CD4-positive, alpha-beta T cell treated with Interleukin-21 for 1 hour (primary cell): ENCODE measurements at places on chromosomes 4 and X.

DNA sequence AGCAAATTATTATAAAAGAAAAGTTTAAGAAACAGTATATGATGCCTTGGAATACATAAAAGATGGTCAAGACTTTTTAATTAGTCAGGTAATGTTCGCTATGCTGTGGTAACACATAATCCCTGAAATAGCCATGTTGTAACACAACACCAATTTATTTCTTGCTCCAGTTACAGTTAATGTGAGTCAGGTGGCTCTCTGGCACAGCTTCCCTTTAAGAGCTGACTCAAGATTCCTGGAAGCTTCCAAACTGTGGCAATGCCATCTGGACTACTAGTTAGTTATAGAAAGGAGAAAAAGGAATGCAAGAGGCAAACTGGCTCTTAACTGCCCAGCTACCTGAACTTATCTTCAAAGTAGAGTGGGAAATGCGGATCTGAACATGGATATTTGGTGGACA lies 210.5 kb downstream of the CHM start:
- DNase-seq = no peak

DNA sequence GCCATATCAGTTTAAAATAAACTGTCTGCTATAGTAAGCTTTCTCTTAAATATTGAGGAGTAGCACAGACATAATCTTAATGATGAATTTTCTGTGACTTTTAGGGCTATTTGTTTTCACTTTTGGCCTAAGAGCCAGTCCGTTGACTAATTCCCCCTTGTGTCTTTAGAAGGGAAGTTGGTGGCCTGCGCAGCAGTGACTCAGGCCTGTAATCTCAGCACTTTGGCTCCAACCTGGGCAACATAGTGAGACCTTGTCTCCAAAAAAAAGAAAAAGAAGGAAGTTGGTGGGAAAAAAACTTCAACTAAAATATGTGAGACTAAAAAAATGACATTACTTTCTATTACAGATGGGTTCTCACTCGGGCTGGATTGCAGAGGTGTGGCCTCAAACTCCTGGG lies 3.4 kb downstream of the NCAPG start:
- no peak for DNase-seq

DNA sequence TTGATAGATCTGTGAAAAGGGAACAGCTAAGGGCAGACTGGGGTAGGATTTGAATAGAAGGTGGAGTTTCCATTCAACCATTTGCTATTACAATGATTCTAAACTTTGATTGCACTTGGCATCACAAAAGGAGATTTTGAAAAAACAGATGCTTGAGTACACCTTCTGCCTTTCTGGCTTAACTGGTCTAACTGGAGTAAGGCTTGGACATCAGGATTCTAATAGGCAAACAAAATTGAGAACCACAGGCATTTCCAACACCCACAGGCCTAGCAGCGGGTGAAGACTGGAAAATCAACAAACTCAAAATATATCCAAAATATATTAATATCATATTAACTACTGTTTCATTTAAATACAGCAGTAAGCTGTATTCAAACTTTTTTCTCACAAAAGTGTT lies 1.9 kb upstream of the VEGFC start:
- no peak for DNase-seq

- DNase-seq = no peak
Measured at GRCh38 chr4:26729547-26729946, 131.1 kb upstream of the STIM2 start.

DNA sequence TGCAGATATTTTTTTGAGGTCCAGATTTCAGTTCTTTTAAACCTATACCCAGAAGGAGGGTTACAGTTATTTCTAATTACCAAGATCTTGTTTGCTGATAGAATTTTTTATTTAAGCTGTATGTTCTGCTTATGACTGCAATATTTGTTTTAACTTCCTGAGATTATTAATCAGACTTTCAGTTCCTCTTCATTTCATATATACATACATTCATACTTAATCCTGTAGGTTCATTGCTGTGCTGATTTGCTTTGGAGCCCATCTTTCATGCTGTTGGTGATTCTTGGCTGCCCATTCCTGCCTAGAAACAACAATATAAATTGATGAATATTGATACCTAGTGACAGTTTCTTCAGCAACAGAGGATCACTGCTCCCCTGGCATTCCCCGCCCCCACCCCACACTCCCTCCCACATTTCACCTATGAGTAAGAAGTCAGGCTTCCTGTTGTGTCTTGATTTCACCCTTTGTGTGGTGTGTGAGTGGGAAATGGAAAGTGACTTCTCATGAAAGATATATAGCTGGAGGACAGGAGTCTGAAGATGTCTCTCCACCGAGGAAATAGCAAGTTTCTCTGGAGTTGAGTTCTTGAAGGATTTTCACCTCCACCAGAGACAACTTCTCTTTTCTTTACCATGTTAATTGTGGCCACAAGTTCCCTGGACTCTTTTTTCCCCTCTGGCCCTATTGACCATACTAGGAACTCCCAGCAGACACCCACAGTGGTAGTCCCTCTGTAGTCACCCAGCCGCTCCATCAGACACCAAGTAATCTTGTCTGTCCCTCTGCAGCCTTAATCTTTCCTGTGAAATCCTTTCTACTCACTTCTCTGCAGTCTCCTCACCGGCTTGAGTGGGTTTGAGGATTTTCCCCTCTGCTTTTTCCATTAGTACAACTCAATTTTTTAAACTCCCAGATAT lies 118.4 kb downstream of the ASB9 start:
- peak; percentile 33 for DNase-seq

- no peak for DNase-seq
Measured at GRCh38 chrX:47605024-47605423, 14.6 kb downstream of the SYN1 start.

DNA sequence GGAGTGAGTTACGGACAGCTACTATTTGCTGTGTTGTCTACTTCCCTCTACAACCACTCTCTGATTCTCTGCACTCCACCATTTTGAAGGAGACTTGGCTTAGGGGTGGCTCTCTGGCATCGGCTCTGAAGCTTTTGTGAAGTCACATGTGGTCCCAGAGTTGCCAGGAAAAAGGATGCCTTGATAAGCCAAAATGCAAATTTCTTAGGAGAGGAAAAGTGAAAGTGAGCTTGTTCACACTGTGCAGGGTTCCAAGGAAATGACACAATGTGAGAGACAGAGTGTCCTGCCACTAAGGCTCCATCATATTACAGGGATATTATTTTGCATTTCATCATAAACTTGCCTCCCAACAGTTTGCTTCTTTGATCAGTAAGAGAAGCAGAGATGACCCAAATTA lies 7.2 kb downstream of the PHOX2B start:
- no peak for DNase-seq

GRCh38 chrX:31545726-31546125 lies 473.9 kb upstream of the FTHL17 start:
- no peak for DNase-seq

DNA sequence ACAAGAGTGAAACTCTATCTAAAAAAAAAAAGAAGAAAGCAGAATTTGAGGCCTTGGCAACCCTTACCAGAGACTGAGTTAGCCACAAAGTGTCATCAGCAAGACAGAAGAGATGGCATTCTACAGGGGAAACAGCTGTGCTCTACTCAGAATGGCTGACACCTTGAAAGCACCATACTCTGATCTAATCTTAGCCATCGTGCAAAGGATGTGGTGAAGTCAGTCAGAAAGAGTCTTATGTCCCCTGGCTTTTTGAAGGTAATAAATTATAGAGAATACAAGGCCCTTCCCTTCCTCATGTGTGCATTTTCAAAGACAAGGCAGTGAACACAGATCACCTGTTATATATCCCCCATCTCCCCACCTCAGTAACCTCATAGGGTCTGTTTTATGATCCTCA lies 13.2 kb downstream of the CLNK start:
- peak; percentile 57 for DNase-seq

DNA sequence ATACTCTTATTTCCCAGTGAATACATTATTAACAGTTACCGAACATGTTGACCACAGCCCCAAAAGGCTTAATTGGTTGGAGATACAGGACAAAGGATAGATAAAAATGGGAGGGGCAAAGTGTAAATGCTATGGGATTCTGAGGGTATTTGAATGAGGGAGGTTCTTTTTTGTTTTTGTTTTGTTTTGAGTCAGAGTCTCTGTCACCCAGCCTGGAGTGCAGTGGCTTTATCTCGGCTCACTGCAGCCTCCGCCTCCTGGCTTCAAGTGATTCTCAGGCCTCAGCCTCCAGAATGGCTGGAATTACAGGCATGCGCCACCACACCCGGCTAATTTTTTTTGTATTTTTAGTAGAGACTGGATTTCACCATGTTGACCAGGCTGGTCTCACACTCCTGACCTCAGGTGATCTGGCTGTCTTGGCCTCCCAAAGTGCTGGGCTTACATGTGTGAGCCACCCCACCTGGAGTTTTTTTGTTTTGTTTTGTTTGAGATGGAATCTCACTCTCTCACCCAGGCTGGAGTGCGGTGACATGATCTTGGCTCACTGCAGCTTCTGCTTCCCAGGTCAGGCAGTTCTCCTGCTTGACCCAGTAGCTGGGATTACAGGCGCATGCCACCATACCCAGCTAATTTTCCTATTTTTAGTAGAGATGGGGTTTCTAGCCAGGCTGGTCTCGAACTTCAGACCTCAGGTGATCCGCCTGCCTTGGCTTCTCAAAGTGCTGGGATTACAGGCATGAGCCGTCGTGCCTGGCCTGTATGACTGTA lies 9.0 kb downstream of the UBE2K start:
- DNase-seq = no peak

DNA sequence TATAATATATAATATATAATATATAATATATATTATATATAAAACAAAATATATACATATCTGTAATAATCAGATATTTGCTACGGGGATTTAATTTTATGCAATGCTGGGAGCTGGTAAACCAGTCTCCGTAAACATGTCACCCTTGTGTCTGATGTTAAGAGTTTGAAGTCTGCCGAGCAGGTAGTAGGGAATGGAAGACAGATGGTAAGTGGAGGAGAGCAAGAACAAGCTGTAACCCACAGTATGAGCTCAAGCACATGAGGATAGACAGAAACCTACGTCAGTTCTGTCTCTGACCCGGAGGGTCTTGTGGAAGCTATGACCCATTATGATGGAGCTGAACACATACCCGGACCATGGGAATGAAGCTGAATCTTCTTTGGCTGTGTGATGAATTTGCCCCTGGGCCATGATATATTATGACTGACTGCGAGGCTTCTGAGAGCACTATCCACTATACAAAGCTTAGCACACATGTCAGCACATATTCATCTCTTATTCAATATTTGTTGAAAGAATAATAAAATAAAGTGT lies 46.2 kb downstream of the TIGD2 start:
- no peak for DNase-seq

DNA sequence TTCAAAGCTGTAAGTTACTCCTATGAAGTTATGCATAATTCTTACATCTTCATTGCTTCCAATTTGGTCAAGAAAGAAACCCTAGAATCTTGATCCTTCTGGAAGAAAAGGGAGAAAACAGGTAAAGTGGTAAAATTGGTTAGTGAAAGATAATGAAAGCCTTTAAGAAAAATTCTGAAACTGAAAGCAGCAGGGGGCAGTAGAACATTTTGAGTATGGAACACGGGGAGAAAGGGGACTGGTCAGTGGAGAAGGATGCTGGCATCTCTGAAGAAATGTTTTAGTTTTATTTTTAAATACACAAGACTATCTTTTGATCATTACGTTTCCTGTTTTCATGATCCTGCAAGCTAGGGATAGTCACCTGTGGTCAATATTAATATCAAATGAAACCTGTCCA lies 54.3 kb downstream of the SLIT2 start:
- DNase-seq = no peak

DNA sequence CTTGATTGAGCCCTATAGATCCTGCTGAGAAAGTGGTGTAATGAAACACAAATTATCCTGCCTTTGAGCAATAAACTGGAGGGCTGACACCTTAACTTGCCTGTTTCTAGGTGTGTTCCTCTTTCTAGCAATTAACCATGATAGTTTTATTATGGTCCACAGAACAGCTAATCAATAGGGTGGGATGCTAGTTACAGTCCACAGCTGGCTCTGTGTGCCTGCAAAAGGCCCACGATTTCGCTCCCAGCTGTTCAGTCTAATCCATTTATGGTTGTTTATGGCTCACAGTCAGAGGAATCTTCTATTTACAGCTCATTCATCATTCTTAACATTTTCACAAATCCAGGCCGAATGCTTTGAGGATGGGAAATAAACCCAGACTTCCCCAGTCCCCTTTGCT lies 674.9 kb downstream of the SMARCA1 start:
- DNase-seq = no peak

DNA sequence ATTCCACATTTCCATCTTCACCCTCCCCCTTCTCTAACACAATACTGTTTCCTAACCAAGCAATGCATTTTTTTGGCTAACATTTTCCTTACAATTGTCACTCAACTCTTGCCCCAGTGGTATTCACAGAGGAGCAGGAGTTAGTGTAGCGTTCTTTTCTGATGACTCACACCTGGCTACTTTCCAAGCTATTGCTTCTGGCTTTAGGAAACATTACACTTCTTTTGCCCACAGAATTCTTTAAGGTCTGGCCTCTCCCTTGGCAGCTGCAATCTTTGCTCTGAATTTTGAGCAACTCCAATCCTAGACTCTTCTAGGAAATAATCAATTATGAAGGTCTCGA lies 27.5 kb upstream of the PDGFC start:
- no peak for DNase-seq

- DNase-seq = no peak
Measured at GRCh38 chr4:76061982-76062381, 12.5 kb upstream of the ART3 start.

GRCh38 chr4:140834839-140835495 lies 78.8 kb upstream of the TBC1D9 start:
- no peak for DNase-seq

DNA sequence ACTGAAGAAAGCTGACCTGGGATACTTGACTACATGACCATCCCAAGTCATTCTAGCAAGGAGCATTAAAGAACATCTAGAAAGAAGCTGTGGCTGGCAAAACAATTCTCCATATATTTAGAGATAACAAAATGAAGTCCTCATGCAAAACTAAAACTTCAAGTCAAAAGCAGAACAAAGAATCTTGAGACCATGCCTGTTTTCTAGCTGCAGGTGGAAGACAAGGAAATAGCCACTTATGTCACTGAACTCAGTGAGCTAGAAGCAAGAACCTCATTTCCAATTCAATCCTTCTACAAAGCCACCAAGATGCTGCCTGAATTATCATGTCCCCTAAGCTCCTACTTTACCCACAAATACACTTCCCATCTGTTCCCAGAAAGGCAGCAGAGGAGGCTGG lies 13.8 kb downstream of the USP46 start:
- DNase-seq = no peak

GRCh38 chr4:114535725-114536124 lies 62.9 kb upstream of the UGT8 start:
- DNase-seq = no peak

GRCh38 chrX:118205421-118206395 lies 89.1 kb upstream of the KLHL13 start:
- no peak for DNase-seq

- DNase-seq = no peak
Measured at GRCh38 chrX:132743086-132743485, 215.3 kb downstream of the HS6ST2 start.

DNA sequence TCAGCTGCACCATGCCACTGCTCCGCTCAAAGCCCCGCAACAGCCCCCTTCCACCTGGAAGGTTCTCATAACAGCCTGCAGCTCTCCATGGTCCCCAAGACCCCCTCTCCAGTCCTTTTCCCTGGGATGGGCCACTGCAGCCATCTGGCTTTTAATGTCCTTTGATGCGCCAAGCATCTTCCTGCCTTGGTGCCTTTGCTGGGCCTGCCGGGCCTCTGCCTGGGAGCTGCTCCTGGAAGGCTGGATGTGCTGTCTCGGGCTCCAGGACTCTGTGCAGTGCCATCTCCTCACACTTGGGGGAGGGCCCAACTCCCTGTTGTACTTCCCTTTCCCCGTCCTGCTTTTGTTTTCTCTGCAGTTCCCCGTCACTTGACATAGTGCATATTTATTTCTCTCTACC lies 60.3 kb downstream of the TAPT1 start:
- DNase-seq = no peak

GRCh38 chr4:185093603-185094002 lies 49.5 kb upstream of the SLC25A4 start:
- DNase-seq = no peak
